Activated naive CD4-positive, alpha-beta T cell treated with anti-CD3 and anti-CD28 coated beads, Interleukin-2, amount 10 ng/mL, durations not matched to agents 7 days and 5 days (primary cell): ENCODE measurements at places on chromosomes 12 and 14.
A peak's percentile ranks its signal among the peaks of the same experiment; 100 is the strongest.

- no peak for DNase-seq
Measured at GRCh38 chr12:106417926-106418910, 60.7 kb downstream of the POLR3B start.

- peak; percentile 78 for DNase-seq
Measured at GRCh38 chr12:101773650-101774162, 34.4 kb upstream of the SYCP3 start.

DNA sequence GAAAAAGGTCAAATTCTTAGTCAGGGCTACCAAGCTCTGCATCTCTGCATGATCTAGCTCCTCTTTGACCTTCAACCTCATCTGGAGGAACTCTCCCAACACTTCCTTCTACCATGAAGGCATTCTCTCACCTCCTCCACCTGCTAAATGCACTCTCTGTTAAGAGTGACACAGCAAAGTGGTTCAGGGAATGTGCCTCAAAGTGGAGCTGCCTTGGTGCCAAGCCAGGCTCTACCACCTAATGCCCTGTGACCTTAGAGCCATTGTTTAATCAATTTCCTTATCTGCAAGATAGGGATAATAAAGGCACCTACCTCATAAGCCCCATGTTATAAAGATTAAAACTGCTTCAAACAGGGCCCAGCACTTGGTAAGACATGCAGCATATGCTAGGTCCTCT, 236.7 kb downstream of the ANO2 start:
- no peak for DNase-seq

DNA sequence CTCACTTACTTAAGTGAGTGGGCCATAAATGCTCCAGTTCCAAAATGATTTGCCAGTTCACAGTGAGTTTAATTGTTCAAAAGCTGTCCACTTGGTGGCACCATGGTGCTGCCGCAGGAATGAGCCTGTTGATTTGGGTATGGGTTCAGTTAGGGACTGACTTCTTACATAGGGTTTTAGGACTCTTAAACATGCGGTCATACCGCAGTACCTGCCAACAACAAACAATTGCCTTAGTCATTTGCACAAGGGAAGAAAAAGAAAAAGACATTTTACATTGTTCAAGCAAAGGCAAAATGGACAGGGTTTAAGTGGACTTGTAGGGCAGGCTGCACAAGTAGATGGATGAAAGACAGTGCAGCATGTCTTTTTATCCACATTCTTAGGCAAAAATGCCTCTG, 80.0 kb upstream of the DBX2 start:
- peak; percentile 57 for DNase-seq

DNA sequence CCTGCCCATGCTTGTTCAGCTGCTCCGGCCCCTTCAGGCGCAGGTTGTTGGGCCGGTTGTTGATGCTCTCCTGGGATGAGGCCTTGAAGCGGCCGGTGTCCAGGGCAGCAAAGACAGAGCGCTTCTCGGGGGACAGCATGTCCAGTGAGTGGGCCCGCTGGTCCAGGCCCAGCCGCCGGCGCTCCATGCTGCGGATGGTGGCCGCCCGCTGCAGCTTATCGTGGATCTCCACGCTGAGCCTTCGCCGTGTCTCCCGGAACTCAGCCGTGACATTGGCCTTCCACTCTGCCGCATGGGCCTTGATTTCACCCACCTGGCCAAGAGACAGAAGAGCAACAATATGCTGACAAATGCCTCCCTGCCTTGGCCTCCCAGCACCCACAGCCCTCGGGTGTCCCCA, 137.2 kb downstream of the KCNK10 start:
- DNase-seq, result no peak

GRCh38 chr14:87044807-87045206, 948.2 kb downstream of the GALC start:
- DNase-seq, result no peak

GRCh38 chr14:93103392-93104080, 12.2 kb downstream of the ITPK1 start:
- peak; percentile 91 for DNase-seq

GRCh38 chr14:102579696-102580549, 12.5 kb upstream of the RCOR1 start:
- DNase-seq, result no peak

DNA sequence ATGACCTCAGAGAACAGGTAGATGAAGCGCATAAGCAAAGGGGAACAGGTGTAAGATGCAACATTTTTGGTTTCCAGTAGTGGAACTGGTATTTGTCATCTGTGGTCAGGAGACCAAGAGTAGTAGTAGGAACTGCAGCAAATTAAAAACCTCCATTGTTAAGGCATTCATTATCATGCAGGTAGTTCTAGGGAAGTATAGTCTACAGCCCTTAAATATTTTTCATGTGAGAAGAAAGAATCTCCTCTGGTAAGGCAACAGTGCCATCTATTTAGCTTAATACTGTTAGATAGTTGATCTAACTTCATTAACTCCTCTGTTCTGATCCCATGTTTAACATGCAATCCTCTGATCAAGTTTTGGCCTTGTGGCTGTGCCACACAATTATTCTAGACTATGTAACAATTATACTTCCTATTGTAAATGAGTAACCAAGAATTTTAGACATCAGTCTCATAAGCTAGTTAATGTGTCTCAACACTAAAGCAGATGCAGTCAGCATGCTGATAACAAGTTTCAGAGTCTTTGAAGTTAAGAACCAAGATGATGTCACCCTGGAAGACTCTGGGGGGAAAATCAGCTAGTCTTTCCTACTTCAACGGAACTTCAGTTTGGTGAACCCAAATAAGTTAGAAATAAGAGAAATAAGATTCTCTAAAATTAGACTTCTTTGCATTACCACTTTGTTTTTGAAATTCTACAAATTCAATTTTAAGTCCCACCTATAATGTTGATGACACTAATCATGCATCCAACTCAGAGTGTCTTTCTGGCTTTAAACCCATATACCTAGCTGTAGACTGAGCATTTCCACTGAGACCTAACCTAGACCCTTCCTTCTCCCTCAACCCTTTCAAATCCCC, 70.9 kb downstream of the STXBP6 start:
- no peak for DNase-seq

DNA sequence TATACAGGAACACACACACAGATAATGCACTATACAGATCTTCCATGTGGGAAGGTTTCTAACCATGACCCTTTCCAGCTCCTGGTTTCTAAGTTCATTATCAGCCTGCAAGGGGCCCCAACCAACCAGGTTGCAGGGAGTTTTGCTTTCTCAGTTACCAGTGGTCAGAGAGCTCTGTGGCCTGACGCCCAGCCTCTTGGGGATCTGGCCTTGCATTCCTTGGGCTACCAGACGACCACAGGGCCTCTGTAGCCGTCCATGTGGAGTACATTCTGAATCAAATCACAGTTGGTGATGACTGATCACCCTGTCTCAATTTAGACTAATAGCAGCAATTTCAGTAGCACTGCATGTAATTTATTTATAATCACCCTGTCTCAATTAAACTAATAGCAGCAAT, 47.5 kb downstream of the PAH start:
- no peak for DNase-seq

DNA sequence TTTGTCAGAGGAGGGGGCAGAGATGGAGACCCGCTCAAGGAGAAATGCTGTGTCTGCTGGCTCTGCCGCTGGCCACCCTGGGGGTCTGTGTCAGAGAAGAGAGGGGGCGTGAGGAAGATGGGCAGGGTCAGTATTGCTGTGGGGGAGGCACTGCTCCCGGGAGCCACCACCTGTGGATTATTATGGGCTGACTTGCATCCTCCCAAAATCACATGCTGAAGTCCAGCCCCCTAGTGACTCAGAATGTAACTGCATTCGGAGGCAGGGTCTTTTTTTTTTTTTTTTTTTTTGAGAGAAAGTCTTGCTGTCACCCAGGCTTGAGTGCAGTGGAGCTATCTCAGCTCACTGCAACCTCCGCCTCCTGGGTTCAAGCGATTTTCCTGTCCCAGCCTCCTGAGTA, 12.3 kb downstream of the ABCD4 start:
- DNase-seq, result peak; percentile 42

GRCh38 chr14:61584331-61584741, 111.0 kb upstream of the HIF1A start:
- DNase-seq, result no peak

GRCh38 chr12:101769865-101770264, 30.6 kb upstream of the SYCP3 start:
- DNase-seq, result no peak

GRCh38 chr12:46024099-46024498, 33.7 kb upstream of the SCAF11 start:
- DNase-seq, result no peak

- DNase-seq, result no peak
Measured at GRCh38 chr12:79870916-79871315, 64.0 kb downstream of the PPP1R12A start.

DNA sequence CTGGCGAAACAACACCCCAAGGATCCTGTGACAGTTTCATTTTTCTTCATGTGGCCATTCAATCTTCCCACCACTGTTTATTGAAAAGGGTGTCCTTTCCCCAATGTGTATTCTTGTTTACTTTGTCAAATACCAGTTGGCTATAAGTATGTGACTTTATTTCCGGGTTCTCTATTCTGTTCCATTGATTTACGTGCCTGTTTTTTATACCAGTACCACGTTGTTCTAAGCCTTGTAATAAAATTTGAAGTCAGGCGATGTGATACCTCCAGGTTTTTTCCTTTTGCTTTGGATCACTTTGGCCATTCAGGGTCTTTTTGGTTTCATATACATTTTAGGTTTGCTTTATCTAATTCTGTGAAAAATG, 9.1 kb upstream of the MGAT4C start:
- no peak for DNase-seq

DNA sequence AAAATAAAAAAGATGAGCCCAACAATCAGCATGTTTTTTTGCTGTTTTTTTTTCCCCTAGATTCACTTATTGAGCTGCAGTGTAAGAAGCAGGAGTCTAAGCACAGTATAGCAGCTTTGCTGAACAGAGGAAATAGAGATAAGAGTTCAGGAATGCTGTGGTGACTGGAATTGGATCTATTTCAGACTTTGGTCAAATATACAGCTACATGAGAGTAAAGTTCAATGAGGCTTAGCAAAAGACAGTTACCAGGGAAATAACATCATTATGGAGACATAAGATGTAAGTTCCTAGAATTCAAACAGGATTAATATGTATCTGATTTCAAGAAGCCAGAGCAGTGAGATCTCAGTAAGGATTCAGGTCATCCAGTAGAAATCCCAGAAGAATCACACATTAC, 613.0 kb downstream of the RPS29 start:
- DNase-seq, result no peak

GRCh38 chr12:96824838-96825236, 82.2 kb upstream of the NEDD1 start:
- DNase-seq, result peak; percentile 38

DNA sequence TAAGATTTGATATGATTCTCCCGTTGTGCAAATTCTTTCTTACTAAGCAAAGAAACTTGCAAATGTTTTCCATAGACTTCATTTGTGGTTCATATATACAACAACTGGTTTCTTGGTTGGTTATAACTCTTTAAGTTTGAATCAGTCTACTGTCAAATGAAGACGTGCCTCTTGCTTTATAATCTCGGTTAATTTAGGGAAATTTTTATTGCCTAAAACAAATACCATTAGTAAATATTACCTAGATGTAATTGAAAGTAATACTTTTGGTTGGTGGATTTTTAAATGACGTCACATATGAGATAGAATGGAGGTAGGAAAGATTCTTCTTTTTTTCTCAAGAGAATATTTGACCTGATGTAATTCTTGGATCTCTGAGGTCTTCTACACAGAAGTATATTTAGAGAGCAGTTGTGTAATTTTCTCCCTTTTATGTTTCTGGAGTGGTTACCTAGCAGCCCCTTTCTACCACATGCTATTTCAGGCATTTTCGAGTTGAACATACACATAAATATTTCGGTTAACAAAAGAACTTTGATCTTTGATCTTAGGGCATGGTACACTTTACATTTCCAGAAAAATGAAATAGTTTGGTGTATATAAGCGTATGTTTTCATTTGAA, 1.7 kb downstream of the ATF7IP start:
- no peak for DNase-seq

- DNase-seq, result no peak
Measured at GRCh38 chr12:113658006-113658655, 186.5 kb upstream of the LHX5 start.

- no peak for DNase-seq
Measured at GRCh38 chr12:81176796-81177195, 98.9 kb downstream of the ACSS3 start.

- no peak for DNase-seq
Measured at GRCh38 chr12:51493281-51493680, 68.7 kb downstream of the SLC4A8 start.

GRCh38 chr14:50036211-50036610, 80.2 kb downstream of the VCPKMT start:
- no peak for DNase-seq

- no peak for DNase-seq
Measured at GRCh38 chr12:90896164-90896563, 58.8 kb downstream of the CCER1 start.

- DNase-seq, result no peak
Measured at GRCh38 chr12:121651320-121651719, 18.1 kb downstream of the MORN3 start.

GRCh38 chr12:60230056-60230455, 634.2 kb downstream of the SLC16A7 start:
- DNase-seq, result no peak
